AG09309 (cell line): ENCODE measurements at places on chromosomes 1 and 21.

DNA sequence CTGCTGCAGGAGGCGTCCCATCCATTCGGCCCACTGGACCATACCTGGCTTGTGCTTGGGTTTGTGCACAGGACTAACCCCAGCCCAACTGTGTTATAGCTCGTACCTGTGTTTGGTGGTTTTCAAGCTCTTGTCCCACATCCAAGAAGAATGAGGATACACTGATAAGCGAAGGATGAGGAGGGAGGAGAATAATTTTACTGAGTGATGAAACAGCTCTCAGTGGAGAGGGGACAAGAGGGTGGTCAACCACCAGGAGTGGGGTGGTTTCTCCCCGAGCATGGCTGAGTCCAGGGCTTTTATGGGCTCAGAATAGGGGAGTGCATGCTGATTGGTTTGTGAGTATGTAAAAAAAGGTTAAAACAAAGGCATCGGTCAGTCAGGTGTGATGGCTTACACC is 12.1 kb upstream of the USP48 start:
- DNase-seq, result no peak

DNA sequence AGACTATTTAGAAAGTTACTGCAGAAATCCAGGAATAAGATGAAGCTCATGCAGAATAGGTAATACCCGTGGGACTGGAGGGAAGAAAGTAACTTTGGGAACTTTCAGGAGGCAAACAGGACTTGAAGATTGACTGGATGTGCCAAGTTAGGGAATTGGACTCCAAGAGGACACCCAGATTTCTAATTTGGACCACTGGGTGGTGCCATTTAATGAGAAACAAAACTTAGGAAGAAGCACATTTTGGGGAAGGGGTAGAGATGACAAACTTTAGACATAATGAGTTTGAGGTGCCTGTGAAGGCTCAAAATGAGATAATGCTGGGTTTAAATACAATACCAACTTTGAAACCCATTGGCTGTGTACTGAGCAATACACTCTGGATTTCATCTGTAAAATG is 3.3 kb upstream of the B4GALT3 start:
- DNase-seq, result no peak

- DNase-seq, result no peak
Observed at GRCh38 chr1:153261281-153262069, 2.0 kb downstream of the LORICRIN start.

- peak; percentile 7 for DNase-seq
Observed at GRCh38 chr1:89563957-89564604, 39.5 kb downstream of the LRRC8B start.

GRCh38 chr1:46186076-46186475 is 9.8 kb upstream of the P3R3URF start:
- DNase-seq, result no peak

GRCh38 chr1:62435231-62436038 is 1.4 kb upstream of the USP1 start:
- DNase-seq, result no peak

DNA sequence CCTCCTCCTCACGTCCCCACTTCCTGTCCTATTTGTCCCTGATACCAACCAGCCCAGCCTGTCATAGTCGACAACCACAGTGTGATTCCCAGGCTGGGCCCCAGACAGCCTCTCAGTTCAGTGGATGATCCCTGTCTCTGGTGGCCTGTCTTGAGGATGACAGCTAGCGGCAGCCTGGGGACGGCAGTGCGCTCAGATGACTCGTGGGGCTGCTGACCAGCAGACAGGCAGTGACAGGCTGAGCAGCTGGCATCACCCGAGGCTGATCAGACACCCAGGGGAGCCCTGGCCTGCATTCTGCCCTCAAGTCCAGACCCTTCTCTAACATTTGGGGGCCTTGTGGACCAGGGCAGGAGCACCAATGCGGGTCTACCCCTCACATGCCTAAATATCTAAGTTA is 21.0 kb downstream of the NKAIN1 start:
- DNase-seq, result no peak

DNA sequence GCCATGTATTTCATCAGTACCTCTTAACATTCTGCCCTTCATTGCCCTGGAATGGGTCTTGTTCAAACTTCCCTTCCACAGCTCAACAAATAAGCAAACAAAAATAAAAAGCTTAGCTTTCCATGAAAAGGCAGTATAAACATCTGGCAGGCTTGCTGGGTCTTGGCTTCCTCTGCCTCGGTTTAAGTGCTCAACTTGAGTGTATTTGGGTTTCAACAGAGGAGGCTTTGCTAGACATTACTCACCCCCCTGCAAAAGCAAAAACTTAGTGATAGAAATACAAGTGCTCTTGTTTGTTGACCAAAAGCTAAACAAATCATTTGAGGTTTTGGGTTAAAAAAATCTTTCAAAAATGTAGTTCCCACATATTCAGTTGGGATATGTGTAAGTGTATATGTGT is 518.5 kb downstream of the PLPP3 start:
- DNase-seq, result no peak

- no peak for DNase-seq
Observed at GRCh38 chr1:221783936-221784335, 42.0 kb upstream of the DUSP10 start.

DNA sequence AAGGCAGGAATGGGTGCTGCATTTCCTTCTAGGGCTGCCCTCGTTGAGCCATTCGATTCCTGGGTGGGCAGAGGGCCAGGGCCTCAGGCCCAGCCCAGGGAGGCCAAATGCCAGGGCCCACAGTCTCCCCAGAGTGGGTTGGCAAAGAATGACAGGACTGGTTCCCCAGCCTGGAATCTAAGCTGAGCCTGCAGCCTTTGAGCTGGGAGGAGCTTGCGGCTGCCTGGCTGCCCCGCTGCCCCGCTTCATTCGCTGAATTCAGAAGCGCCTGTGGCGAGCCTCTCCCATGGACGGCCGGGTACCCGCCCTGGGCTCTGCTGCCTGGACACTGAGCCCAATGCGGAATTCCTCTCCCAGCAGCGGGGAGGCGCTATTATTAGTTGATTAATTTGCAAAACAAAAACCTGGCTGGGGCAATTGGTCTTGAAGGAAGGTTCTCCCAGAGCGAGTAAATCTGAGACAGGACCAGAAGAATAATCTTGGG is 32.3 kb upstream of the TARDBP start:
- DNase-seq, result peak; percentile 74

GRCh38 chr1:5979536-5980313 is 12.5 kb downstream of the NPHP4 start:
- DNase-seq, result no peak

GRCh38 chr1:60149251-60149650 is 75.7 kb upstream of the C1orf87 start:
- DNase-seq, result no peak

DNA sequence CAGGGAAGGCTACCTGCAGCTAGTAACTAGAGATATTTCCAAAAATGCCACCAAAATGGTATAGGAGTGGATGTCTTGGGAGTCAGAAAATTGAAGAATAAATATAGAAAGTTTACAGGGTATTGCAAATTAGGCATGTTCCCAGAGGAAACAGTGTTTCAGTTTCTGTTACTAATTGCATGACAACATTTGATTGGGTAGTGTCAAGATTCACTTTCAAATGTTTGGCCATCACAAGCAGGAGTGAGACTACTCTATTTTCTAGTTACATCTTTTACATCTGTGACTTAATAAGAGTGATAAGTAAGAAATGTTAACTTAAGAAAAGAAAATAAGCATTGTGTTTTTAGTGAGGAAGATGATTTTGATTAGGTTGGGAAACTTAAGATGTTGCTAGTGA is 30.2 kb downstream of the AMY1C start:
- DNase-seq, result no peak

- DNase-seq, result no peak
Observed at GRCh38 chr1:998995-999724, 737 bp downstream of the HES4 start.

GRCh38 chr1:46274225-46275029 is 26.9 kb downstream of the RAD54L start:
- DNase-seq, result no peak

DNA sequence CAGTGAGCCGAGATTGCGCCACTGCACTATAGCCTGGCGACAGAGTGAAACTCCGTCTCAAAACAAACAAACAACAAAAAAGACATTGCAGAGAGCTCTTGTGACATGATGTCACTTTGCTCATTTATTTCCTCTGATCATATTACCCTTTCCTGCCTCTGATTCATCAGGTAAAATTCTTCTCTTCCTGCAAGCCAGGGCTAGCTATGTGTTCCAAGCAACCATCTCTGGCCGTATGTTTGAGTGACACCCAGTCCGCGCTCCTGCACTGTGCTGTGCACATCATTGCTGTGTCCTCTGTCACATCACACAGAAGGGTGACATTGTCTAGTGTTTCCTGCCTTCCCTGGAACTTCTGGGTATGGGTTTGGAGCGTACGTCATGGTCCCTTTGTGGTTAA is 251.3 kb downstream of the PCP4 start:
- no peak for DNase-seq

- DNase-seq, result no peak
Observed at GRCh38 chr1:169644297-169644696, 14.4 kb upstream of the SELP start.

GRCh38 chr1:87673309-87673708 is 344.6 kb downstream of the LMO4 start:
- no peak for DNase-seq

DNA sequence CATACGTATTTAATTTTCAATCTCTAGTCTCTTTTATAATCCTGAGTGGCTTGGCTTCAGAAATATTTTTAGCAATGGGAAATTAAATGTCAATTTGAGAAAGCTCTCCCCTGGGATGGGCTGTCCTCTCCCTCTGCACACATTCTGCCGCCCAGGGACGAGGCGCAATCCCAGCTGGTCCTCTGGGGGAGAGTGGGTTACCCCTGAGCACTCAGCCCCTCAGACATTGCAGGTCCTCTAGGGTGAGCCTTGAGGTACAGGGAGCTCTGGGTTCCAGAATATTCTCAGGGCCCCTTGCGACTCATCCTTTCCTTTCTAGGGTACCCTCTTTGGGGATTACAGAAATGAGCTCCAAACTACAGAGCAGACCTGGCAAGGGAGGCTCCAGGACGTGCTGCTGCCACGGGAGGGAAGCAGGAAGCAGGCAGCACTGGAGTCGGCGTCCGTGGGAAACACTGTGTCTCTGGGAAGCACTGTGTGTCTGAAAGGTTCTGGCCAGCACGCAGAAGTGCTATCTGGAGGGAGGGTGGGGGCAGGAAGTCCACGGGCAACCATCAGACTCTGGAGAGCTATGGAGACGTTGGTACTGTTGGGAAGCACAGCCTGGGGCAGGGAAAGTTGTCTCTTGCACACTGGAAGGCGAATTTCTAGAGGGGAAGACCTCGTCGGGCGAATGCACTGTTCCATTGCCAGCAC is 343.3 kb upstream of the VAMP3 start:
- DNase-seq, result no peak

- no peak for DNase-seq
Observed at GRCh38 chr1:9202240-9202870, 32.2 kb upstream of the H6PD start.

GRCh38 chr1:86773341-86774288 is 69.2 kb downstream of the SH3GLB1 start:
- no peak for DNase-seq

- no peak for DNase-seq
Observed at GRCh38 chr1:3564921-3565831, 46.1 kb downstream of the MEGF6 start.

GRCh38 chr1:99146129-99146848 is 118.0 kb upstream of the PLPPR4 start:
- no peak for DNase-seq

GRCh38 chr1:228081578-228082213 is 812 bp upstream of the ARF1 start:
- no peak for DNase-seq

DNA sequence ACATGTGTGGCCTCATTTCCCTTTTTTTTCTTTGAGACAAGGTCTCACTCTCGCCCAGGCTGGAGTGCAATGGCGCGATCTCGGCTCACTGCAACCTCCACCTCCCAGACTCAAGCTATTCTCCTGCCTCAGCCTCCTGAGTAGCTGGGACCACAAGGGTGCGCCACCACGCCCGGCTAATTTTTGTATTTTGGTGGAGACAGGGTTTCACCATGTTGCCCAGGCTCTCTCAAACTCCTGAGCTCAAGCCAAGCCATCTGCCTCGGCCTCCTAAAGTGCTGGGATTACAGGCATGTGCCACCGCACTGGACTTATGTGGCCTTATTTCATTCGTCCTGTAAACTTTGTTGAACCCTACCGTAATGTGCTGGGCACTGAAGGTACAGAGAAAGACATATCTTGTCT is 569 bp upstream of the WARS2 start:
- no peak for DNase-seq

DNA sequence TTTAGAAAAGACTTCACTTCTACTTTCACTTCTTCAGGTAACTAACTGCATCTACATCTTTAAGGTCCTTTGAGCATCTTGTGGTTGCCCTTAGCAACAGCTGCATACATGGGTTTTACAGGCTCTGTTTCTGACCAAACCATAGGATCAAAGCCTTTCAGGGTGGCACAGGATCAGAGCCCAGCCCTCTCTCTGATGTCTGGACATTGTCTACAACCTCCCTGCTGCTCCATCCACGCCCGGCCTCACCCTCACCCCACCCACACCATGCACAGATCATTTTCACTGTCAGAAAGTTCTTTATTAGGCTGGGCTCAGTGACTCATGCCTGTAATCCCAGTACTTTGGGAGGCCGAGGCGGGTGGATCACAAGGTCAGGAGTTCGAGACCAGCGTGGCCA is 5.2 kb downstream of the NCF2 start:
- DNase-seq, result no peak

GRCh38 chr1:65048335-65048734 is 82.0 kb upstream of the JAK1 start:
- DNase-seq, result no peak

DNA sequence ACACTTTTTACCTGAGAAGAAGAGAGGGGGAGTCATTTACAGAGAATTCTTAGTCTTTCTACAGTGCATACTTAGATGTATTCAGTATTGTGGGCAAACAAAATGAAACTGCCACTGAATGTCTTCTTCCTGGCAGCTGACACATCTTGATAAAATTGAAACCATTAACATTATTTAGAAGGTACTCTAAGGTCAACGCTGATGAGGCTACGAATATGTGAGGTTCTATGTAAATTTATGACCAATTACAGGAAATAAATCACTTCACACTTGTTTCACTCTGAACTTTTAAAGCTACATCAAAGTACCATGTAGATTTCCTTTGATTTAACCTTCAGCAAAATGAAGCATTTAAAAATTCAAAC is 51.3 kb upstream of the GFI1 start:
- no peak for DNase-seq
